Fibroblast of skin of left quadriceps (primary cell): ENCODE measurements at places on chromosomes 1 and 21.
A peak's percentile ranks its signal among the peaks of the same experiment; 100 is the strongest.

DNA sequence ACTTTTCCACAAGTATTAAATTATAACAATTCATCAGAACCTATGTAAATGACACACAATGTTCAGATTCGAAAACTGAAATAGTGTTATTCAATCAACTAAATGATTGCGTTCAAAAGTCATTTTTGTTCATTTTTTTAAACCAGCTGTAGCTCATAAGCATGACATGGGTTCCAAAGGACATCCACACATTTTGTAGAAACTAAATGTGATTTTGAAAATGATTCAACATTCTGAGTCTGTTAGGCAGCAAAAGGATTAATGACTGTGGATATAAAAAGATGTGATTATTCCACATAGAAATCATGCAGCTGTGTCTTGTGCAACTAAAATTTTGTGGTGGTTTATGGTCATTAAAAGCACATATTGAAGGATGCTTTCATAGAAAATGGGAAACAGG, 204.5 kb downstream of the BRINP3 start:
- DNase-seq = no peak

DNA sequence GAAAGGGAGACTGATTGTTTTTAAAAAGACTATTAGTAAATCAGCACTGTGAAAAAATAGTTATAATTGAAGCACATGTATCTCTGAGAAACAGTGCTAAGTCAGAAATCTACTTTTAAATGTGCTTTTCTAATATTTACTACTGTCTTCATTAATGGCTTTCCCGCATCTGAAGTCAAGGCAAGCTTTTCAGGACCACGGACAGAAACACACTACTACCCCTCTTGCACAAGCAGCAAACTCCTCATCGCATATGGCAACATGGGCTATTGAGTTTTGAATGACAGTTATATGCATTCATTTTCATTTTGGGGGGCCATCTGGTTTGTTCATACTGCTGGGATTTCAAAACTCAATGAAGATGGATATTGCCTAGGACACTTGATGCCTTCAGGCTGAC, 433.4 kb upstream of the CAMK1G start:
- DNase-seq = peak; percentile 34

- DNase-seq = no peak
Observed at GRCh38 chr21:41966041-41966833, 12.4 kb upstream of the C2CD2 start.

DNA sequence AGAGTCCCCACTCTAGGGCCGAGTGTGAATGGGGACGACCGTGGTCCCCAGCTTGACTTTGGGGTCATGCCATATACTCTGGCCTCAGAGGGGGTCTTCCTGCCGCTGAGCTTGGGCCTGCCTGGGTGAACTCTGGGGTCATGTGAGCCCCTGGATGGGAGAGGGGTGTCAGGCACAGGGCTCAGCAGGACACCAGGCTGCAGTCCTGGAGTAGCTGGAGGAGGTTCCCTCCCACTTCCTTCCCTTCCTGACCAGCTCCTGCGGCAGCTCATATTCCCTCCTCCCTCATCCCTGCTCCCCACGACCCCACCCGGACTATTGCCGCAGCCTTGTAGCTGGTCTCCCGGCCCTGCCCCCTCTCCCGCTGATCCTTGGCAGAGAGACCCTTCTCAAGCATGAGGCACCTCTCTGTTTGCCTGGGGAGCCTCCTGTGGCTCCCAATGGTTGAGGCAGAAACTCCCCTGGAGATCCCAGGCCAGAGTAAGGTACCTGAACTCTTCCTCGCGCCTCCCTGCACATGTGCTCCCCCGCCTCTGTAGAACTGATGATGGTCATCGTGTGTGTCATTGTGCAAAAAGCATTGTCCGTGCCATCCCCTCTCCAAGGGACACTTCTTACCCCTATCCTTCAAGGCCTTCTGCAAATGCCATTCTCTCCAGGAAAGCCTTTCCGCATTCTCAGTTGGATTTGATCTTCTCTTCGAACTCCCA, 1.8 kb downstream of the TNFRSF1B start:
- DNase-seq = no peak

GRCh38 chr1:62082456-62083363, 111.9 kb upstream of the L1TD1 start:
- DNase-seq = no peak

DNA sequence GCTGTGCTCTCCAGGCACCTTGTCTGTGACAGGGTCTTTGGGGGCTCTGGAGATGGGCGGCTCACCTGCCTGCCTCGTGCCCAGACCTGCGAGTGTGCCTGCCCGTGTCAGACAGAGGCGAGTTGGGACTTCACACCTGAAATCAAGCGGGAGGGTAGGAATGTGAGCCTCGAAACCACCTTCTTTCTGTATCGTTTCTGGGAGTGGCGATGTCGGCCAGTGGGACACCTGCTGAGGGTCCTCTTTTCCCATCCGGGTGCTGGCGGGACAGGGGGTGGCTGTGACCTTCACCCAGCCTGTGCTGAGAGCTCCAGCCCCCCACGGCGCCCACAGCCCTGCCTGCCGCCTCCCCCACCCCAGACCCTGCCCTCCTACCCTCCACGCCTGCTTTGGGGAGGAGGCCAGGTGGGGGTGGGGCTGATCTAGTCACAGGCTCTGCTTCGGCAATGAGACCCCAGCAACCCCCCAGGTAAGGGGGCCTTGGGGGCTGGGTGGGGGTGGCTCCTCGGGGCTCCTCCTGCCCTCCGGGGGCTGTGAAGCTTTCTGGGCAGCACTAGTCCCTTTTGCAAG, 15.6 kb upstream of the FAAP20 start:
- no peak for DNase-seq

DNA sequence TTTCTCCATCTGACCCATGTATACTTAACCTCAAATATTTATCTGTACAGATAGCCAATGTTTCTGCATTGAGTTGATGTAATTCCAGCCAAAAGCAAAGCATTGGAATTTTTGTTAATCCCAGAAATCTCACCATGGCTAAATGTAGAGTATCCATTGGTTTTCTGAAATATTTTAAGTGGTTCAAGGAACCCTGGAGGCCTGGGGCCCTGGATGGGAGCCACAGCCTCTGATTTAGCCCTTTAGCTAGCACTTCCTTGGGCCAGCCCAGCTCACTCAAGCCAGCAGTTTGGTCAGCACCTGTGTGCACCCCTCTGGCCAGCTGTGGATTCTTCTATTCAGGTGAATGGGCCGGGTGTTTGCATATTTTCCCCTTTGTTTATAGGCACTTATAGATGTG, 18.8 kb upstream of the EPS8L3 start:
- no peak for DNase-seq

DNA sequence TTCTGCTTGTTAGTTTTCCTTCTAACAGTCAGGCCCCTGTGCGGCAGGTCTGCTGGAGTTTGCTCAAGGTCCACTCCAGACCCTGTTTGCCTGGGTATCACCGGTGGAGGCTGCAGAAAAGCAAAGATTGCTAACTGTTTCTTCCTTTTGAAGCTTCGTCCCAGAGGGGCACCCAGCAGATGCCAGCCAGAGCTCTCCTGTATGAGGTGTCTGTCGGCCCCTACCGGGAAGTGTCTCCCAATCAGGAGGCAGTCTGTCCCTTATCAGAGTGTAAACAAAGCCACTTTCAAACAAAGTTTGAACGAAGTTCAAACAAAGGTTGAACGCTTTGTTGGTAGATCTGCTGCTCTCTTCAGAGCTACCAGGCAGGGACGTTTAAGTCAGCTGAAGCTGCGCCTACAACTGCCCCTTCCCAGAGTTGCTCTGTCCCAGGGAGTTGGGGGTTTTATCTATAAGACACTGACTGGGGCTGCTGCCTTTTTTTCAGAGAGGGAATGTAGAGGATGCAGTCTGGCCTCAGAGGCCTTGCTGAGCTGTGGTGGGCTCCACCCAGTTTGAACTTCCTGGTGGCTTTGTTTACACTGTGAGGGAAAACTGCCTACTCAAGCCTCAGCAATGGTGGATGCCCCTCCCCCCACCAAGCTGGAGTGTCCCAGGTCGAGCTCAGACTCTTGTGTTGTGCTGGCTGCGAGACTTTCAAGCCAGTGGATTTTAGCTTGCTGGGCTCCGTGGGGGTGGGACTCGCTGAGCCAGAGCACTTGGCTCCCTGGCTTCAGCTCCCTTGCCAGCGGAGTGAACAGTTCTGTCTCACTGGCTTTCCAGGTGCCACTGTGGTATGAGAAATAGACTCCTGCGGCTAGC, 401.8 kb downstream of the SRGAP2C start:
- no peak for DNase-seq

- peak; percentile 32 for DNase-seq
Observed at GRCh38 chr1:110464340-110464739, 13.4 kb downstream of the PROK1 start.

GRCh38 chr1:237440346-237440745, 398.4 kb downstream of the RYR2 start:
- no peak for DNase-seq

DNA sequence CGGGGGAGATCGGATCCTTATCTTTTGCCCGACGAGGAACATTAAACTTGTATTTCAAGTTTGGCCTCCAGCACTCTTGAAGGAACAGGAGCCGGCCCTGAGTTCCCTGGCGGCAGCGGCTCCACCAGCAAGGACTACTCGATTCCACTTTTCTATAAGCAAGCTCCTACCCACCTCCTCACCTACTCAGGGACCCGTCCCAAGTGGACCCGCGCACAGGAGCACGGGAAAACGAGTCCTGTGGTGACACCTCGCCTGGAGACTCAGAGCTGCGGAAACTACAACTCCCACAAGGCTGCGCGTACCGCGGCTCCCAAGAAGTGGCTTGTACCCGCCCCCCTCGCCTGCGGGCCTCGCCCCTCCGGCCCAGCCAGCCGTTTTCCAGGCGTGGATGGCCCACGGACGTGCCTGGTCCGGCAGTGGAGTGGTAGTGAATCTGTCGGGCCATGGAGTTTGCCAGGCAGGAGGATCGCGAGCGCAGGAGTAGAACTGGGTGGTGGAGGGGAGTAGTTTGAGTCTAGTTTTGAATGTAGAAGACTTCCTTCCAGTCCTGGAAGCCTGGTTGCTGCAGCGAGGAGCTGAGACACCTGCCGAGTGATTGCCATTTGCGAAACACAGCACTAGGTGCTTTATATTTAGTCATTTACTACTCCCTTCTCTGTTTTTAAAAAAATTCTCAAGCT, at the start of gene ACP6:
Gene ACP6 (minus strand): TSS at position 206 of the 683 bp plus-strand sequence. CDS start 476 bp downstream, outside the sequence.
- peak; percentile 83 for DNase-seq

- no peak for DNase-seq
Observed at GRCh38 chr21:41662761-41663160, 104.1 kb downstream of the RIPK4 start.

- DNase-seq = peak; percentile 10
Observed at GRCh38 chr1:100323419-100324106, 28.7 kb upstream of the CDC14A start.

DNA sequence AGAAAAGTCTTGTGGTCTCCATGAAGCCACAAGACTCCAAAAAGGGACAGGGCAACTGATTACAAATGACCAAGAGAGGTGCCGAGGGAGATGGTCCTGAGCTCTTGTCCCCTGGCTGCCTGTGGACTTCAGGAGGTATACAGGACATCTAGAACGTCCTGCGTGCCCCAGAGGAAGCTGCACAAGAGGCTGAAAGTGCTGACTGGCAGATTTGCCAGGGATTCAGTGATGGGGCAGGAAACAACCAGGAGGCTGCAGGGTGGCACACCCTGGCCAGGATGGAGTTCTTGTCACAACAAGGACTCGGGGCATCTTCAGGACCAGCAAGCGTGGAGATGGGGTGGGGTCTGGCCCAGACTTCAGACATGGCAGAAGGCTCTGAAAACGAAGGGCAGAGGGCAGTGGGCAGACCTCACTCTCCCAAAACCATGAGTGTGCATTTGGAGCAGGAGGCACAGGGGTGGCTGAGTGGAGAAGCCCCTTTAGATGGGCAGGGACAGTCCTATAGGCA, 13.4 kb upstream of the PKP1 start:
- no peak for DNase-seq

GRCh38 chr1:117535821-117536220, 70.0 kb upstream of the TENT5C start:
- no peak for DNase-seq

DNA sequence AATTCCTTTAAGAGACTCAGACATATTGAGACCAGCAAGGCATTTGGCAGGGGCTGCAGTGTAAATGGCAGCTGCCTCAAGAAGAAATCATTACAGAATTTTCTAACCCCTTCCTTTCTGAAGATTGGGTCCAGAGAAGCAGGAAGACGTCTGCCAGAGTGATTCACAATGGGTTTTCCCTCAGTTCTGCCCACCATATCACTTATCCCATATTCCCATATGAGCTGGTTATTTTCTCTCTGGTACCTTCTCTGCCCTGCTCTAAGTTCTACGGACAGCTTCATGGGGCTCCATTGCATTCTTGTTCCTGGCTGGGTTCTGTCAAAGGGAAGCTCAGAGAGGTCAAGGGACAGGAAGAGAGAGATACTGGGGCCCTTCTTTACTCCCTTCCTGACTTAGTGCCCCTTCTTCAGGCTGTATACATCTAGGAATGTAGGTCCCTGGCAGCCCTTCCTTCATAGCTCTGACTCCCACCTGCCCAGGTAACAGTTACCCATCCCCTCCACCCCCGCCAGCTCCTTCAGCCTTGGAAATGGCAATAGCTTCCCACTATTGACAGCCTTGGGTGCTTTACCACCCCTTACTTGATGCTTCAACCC, 420.6 kb upstream of the DAB1 start:
- no peak for DNase-seq

DNA sequence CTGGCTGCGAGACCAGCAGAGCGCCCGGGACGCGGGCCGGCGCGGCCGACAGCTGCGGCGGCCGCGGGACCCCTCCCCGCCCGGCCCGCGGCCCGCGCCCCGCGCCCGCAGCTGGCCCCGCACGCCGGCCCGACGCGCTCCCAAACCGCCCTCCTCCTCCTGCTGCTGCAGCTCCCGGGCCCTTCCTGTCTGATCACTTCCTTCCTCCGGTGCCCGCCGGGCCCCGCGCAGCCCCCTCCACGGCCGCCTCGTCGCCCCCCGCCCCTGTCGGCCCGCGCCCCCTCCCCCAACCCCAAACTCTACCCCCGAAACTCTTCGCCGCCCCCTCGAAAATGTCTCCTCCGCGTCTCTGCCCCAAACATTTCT, 594 bp downstream of the LUZP1 start:
- no peak for DNase-seq

- DNase-seq = no peak
Observed at GRCh38 chr1:203210988-203211387, 18.5 kb downstream of the CHIT1 start.

DNA sequence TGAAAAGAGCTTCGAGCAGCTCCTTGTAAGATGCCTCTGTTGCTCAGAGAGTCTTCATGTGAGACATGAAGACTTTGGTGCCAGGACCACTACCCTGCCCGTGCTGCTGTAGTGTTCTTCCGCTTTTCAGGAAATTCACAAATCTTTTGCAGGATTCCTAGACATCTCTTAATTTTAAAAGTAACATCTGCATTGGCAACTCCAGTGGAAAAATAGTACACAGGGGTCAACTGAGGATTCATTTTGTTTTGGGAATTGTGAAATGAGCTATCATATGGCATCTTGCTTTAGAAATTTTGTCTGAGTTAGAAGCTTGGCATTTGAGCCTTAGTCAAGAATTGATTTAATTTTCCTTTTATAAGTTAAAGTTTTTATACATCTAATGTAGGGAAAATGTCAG, 7.2 kb downstream of the PRDM2 start:
- no peak for DNase-seq

DNA sequence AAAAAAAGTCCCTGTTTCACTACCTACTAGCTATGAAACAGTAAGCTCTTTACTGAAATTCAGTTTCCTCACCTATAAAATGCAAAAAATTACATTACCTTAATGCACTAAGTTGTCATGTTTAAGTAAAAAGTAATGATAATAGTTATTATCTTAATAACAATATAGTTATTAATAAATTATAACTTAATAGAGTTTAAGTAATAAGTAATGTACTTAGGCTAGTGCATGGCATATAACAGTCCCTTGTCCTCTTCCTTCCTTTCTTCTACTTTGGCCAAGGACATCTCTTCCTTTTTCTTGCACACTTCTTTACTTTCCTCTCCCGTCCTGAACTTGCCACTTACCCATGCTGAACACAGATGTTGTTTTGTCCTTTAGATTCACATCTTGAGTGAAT, 9.0 kb downstream of the TMEM200B start:
- no peak for DNase-seq
